Muscle of leg (tissue), 16 donors: ENCODE measurements at places on chromosomes 5 and 9. TPM values are rescaled to one million over a fixed set of nuclear protein-coding genes. Genes with fewer than 3 reads are reported as not detected.

Gene S1PR3
- total RNA-seq: 14.7 TPM

Gene OR13D1
- total RNA-seq: not detected

Gene RASGRF2
- total RNA-seq: 0.40 TPM

Gene PCDHAC2
- total RNA-seq: 1.9 TPM

GRCh38 chr5:131953969-131954368 lies 8.5 kb upstream of the MEIKIN start:
- no peak for DNase-seq

- DNase-seq: peak; percentile 63
These were observed 649 bp downstream of the STK10 start for GRCh38 chr5:172187118-172188032.

- no peak for DNase-seq
These were observed 334.6 kb upstream of the MPDZ start for GRCh38 chr9:13614060-13614459.

DNA sequence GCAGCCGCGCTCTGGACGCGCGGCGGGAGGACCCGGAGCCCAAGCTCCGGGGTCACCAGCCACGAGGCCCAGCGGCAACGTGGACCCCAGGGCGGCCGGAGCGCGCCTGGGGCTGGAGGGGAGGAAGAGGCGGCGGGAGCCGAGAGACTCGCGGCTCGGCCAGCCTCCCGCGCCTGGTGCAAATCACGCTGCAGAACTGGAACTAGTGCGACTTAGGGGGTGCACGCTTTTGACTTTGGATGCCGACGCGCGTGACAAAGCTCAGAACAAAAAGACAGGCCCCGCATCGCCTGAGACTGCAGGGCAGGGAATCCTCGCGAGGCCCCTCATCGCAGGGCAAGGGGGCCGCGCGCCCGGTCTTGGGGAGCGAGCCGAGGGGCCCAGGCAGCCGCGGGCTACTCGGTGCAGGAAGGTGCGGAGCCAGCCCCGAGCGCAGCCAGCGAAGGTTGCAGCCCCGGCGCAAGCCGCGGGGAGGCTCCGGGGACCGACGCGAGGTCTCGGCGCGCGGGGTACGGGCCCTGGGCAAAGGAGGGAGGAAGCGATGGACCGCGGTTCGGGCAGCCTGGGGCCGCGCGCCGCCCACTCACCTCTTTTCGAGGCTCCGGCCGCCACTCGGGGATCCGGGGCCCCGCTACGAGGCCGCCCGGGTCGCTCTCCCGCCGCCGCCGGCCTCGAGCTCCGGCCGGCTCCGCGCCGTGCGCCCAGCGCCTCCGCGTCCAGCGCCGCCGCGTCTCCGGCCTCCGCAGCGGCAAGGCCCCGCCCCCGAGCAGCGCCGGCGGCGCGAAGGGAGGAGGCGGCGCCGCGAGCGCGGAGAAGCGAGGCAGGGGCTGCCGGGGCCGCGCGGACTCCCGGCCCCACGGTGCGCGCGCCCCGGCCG lies at the start of gene GOLM1:
Gene GOLM1 (minus strand): TSS at position 735 of the 877 bp plus-strand sequence. CDS start 20,238 bp downstream, outside the sequence.
- peak; percentile 89 for DNase-seq

- DNase-seq: peak; percentile 51
These were observed 566.6 kb downstream of the ZNF608 start for GRCh38 chr5:124179819-124180218.

GRCh38 chr5:141261238-141261546 lies 16.0 kb downstream of the PCDHB15 start:
- no peak for DNase-seq

DNA sequence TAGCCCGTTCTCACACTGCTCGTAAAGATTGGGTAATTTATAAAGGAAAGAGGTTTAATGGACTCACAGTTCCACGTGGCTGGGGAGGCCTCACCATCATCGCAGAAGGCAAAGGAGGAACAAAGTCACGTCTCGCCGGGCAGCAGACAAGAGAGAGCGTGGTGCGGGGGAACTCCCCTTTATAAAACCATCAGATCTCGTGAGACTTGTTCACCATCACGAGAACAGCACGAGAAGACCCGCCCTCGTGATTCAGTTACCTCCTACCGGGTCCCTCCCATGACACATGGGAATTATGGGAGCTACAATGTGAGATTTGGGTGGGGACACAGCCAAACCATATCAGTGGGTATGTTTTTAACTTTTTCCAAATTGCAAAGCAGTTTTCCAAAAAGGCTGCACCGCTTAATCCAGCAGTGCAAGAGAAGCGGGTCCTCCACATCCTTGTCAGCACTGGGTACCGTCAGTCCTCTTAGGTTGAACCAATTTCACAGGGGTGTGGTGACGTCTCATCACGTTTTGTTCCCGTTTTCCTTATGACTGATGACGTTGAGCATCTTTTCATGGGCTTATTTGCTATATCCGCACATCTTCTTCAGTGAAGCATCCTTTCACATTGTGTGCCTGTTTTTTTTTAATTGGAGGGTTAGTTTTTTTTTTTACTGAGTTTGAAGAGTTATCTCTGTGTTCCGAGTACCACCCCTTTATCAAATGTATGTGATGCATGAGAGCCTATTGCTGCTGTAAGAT lies 8.0 kb upstream of the FCN2 start:
- DNase-seq: no peak

- DNase-seq: no peak
These were observed 240.2 kb downstream of the RFX3 start for GRCh38 chr9:3285365-3286161.

DNA sequence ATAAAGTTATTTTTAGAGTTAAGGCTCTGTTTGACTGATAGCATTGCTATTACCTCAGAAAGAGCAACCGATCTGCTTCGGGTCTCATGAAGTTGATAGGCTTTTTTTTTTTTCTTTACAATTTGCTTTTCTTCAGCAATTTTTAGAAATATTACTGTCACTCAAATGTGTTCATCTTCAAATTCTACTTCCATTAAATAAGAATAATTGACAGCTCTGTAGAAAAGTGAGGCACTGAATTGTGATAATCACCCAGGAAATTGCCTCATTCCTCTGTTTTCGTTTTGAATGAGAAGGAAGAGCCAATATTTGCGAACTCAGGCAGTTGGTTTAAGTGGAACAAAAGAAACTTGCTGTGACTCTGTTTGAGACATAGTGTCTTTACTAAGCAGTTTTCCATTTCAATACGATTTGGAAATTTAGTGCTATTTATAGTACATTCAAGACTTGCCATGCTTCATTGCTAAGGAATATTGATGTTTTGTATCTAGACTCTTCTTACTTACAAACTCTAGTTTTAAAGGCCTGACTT lies 700.5 kb upstream of the CDH10 start:
- peak; percentile 1 for DNase-seq

GRCh38 chr9:126974594-126974993 lies 60.0 kb downstream of the RALGPS1 start:
- DNase-seq: peak; percentile 72

- DNase-seq: no peak
These were observed 72.7 kb downstream of the SPATA31C2 start for GRCh38 chr9:88065619-88066018.

GRCh38 chr5:96638561-96638960 lies 23.6 kb upstream of the CAST start:
- DNase-seq: no peak

GRCh38 chr5:95808686-95809413 lies 13.7 kb downstream of the GLRX start:
- DNase-seq: peak; percentile 97

DNA sequence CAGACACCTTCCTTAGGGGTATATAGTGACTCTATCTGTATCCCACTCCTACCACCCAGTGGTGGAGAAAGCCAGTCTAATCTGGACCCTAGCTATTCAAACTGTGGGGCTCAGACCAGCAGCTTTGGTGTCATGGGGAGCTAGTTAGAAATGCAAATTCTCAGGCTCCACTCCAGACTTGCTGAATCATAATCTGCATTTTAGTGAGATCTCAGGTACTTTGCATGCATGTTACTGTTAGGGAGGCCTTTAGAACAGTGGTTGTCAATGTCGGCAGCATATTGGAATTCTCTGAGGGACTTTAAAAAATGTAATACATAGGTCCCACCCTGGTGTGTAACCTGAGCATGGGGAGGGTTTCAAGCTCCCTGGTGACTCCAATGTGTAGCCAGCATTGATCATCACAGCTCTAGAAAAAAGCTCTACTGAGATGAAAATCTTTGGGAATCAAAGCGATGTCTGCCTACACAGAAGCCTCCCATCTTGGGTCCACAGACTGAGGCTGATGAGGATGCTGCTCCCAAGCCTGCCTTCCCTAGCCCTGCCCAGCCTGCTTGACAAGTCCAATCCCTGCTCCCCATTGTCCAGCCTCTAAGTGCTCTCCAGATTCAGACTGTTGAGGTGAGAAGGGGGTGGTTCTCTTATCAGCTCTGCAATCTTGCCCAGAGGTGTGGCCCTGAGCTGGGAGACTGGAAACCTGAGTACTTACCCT lies 11.9 kb upstream of the GM2A start:
- no peak for DNase-seq

GRCh38 chr5:172144291-172144815 lies 43.7 kb downstream of the STK10 start:
- DNase-seq: peak; percentile 73

- DNase-seq: no peak
These were observed 66.2 kb upstream of the SSBP2 start for GRCh38 chr5:81817086-81817485.

DNA sequence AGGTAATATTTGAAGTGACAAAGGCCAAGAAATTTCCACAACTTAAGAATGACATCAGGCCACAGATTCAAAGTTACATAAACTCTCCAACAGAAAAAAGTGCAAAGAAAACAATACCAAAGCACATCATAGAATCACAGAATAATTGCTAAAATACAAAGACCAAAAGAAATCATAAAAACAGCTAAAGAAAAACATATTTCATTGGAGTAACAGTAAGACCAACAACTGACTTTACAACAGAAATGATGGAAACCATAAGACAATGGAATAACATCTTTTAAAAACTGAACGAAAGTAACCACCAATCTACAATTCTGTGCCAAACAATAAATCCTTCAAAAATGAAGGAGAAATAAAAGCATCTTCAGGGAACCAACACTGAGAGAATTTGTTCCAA lies 38.3 kb downstream of the ZDHHC21 start:
- no peak for DNase-seq

DNA sequence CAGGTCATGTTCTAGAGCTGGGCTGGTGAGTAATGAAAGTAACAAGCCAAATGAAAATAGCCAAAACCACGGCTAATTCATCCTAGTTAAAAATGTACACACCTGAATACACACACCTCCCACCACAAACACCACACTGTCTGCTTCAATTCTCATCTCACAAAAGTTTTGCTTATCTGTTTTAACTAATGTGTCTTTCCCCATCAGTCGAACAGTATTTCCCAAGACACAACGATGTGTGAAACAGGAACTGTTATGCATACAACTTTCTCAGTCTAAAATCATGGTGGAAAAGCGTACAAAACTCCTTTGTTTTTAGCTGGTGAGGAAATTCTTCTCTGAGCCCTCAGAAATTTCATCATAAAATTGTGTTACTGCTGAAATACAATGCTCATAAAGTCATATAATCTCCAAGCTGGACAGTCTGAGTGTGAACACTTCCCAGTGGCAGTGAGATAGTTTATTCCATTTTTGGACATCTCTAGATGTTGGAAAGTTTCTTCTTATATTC lies 242.4 kb downstream of the EFNA5 start:
- no peak for DNase-seq

- no peak for DNase-seq
These were observed 25.6 kb downstream of the DUSP1 start for GRCh38 chr5:172745406-172745805.

- peak; percentile 98 for DNase-seq
These were observed 2.5 kb upstream of the ZNF608 start for GRCh38 chr5:124748687-124749594.

- DNase-seq: no peak
These were observed 6.2 kb downstream of the BARHL1 start for GRCh38 chr9:132588501-132589147.

- no peak for DNase-seq
These were observed 596.9 kb upstream of the CDH6 start for GRCh38 chr5:30596495-30597064.

DNA sequence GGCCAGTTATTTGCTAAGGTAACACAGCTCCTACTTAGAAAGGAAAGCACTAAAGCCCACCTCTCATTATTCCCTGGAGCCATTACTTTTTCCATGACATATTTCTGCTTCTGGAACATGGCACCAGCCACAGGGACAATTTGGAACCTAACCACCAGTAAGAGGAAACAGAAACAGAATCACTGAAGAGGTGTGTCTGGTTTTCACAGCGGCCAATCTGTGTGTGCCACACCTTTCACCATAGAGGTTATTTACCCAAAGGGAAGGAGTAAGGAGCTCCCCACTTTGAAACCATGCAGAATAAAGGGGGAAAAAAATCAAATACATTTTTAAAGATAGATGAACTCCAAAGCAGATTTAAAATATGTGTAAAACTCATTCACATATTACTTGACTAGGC lies 21.1 kb downstream of the PRUNE2 start:
- no peak for DNase-seq

DNA sequence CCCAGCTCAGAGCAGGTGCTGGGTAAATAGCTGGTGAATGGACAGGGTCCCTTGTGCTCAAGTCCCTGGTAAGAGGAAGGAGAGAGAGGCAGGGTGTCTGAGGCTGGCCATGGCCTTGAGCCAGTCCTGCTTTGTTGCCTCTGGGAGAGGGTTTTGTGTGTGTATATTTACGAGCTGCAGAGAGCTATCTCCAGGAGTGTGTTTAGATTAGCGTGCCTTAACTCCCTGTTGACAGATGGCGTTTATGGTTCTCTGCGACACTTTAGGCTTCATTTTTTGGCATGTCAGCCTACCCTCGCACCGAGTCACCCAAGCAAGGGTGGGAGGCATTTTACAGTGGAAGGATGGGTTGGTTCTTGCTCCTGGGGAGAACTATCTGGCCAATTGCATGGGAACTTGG lies 22.2 kb downstream of the HMCN2 start:
- no peak for DNase-seq

GRCh38 chr5:1386274-1386717 lies 41.4 kb upstream of the CLPTM1L start:
- peak; percentile 38 for DNase-seq

- peak; percentile 82 for DNase-seq
These were observed 252.6 kb downstream of the ADAMTSL1 start for GRCh38 chr9:18726546-18726945.

DNA sequence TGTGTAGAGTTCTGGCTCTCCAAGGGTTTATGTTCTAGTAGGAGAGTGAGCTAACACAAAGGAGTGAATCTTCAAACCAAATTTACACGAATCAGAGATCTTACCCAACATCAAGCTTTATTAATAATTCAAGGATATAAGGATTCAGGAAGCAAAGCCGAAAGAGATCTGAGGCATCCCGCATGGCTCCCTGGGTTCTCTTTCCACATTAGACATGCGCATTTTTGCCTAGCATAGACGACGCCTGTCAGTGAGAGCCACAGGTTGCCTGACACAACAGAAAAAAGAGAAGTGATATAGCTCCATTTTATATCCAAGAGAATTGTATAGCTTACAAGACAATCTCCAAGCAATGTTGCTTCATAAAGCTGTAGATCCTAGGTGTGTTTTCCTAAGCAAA lies 52.6 kb downstream of the ESM1 start:
- no peak for DNase-seq
